GM04503 (cell line): ENCODE measurements at places on chromosomes 2 and 18.

DNA sequence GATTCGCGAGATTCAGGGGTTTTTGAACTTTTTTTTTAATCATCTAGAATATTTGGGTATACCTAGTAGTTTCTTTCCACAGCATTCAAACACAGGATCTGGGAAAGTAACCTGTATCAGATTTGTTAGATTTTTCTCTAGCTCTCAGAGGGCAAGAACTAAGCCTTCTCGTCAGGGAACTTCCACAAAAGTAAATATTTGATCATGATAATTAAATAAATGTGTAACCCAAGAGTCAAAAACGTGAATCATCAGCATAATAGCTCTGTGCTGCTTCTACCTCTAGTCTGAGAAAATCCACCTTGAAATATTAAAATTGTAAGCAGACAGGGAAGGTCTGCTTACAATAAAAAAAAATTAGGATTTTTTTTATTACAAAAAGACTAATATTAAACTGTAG lies 225.7 kb upstream of the SPOPL start:
- no peak for DNase-seq

DNA sequence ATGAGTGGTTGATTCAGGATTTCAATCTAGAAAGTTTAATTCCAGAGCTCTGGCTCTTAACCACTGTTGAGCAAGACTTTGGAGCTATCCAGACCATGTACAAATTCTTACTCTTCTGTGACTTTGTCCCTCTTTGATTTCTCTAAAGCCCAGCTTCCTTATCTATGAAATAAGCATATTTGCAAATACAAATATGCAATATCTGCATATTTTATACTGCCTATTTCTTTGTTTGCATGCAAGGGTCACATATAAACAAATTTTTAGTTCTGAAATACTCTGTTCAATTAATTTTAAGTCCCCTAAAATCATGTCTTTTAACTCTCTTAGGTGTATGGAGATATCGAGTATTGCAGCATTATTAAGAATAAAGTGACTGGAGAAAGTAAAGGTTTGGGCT lies 5.5 kb downstream of the RBM45 start:
- DNase-seq = no peak

GRCh38 chr2:208179028-208179609 lies 10.7 kb downstream of the C2orf80 start:
- DNase-seq = no peak

GRCh38 chr18:23198217-23198845 lies 63.0 kb downstream of the CABLES1 start:
- DNase-seq = no peak

DNA sequence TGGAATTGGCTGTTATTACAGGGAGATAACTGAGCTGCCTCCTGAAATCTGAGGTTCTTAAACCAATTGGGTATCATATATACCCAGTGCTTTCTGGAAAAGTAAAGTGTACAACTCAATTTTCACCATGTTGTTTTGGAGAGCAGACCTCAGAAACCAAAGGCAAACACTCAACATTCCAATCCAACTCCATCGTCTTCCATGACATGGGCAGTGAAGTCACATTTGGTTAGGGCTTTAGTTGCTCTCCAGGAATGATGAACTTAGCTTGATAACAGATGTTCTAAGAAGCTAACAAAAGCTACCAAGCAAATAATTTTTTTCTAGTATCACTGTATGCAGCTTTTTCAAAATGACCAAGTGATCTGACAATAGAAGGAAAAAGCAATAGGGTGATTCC lies 107.0 kb upstream of the SLC35G4 start:
- DNase-seq = no peak

- no peak for DNase-seq
These were observed 123.9 kb upstream of the CCDC150 start for GRCh38 chr2:196515608-196516007.
